ENCODE measurements at places on chromosomes 7 and 10.

- no peak for DNase-seq
Observed at GRCh38 chr10:87613751-87614150, 45.9 kb upstream of the PAPSS2 start.

DNA sequence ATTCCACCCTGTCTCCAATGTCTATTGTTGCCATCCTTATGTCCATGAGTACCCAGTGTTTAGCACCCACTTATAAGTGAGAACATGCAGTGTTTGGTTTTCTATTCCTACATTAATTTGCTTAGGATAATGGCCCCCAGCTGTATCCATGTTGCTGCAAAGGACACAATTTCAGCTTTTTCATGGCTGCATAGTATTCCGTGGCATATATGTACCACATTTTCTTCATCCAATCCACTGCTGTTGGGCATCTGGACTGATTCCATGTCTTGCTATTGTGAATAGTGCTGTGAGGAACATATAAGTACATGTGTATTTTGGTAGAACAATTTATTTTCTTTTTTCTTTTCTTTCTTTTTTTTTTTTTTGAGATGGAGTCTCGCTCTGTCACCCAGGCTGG is 68.2 kb downstream of the TMEM178B start:
- no peak for DNase-seq

GRCh38 chr7:31957090-31957720 is 113.0 kb downstream of the PDE1C start:
- DNase-seq, result no peak

- DNase-seq, result no peak
Observed at GRCh38 chr7:132053871-132054270, 497.4 kb upstream of the PODXL start.

DNA sequence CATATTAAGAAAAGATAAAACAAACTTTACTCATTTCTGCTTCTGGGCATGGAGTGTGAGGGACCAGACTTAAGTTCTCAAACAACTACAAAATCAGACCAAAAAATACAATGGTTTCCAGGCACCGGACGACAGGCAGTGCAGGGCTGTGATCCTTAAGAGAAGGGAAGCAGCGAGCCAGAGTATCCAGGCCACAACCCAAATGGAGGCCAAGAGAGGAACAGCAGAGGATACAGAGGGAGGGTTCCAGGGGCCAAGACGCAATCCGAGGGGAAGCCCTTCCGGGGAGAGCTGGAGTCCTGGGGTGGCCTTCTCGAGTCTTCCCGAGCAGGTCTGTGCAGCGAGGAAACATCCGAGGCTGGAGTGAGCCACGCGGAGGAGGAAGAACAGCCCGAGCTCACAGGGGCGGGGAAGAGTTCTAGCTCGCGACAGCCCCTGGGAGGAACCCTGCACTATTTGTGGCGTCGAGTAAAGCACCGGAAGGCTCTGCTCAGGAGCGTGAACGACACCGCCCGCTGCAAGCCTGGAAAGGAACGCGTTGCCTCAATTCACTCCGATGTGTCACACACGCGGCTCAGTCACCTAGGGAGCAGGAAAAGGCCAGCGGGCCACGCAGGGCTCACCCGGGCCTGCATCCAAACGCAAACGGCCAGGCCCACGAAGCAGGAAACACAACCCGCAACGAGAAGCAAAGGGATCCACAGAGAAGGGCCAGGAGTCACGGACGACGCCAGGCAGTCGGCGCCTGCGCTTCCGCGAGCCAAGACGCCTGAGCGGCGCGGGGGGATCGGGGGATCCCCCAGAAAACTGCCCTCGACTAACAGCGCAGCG is 933 bp upstream of the RNF32 start:
- no peak for DNase-seq

- DNase-seq, result no peak
Observed at GRCh38 chr7:120725376-120726039, 132.4 kb downstream of the TSPAN12 start.

DNA sequence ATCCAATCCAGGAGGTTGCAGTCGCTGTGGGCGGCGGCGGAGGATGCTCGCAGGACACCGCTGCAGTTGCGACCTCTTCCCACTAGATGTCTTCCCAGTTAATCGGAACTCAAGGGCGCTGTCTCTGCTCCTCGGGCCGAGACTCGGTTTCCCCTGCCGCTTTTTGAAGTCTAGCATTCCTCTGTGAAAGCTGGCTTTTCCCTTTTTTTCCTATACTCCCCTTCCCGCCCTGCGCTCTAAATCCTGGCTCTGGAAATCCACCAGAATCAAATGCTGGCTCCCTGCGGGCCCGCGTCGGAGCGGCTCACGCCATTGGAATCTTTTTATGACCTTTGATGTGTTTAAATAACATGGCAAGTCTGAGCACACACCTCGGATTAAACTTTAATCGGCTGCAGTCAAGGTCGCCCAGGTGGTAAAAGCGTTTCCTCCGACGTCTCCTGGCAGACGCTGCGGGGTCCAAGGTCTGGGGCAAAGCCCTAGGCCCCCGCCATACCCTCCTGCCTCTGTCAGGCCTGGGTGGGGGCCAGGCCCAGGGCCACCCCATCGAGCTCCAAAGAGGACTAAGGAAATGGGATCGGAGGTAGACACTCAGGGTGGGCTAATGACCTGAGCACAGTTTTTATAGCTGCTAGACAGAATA is 10.7 kb upstream of the HOXA13 start:
- DNase-seq, result no peak

- no peak for DNase-seq
Observed at GRCh38 chr10:33655921-33656320, 321.5 kb upstream of the NRP1 start.

DNA sequence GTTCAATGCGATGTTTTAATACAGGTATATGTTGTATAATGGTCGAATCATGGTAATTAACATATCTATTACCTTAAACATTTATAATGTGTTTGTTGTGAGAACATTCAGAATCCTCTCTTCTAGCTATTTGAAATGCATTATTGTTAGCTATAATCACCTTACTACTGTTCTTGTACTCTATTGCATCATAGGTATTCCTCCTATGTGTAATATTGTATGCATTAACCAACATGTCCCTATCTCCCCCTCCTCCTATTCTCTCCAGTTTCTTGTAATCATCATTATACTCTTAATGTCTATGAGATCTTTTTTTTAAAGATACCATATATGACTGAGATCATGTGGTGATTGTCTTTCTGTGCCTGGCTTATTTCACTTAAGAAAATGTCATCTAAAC is 235.2 kb downstream of the ATRNL1 start:
- DNase-seq, result no peak

DNA sequence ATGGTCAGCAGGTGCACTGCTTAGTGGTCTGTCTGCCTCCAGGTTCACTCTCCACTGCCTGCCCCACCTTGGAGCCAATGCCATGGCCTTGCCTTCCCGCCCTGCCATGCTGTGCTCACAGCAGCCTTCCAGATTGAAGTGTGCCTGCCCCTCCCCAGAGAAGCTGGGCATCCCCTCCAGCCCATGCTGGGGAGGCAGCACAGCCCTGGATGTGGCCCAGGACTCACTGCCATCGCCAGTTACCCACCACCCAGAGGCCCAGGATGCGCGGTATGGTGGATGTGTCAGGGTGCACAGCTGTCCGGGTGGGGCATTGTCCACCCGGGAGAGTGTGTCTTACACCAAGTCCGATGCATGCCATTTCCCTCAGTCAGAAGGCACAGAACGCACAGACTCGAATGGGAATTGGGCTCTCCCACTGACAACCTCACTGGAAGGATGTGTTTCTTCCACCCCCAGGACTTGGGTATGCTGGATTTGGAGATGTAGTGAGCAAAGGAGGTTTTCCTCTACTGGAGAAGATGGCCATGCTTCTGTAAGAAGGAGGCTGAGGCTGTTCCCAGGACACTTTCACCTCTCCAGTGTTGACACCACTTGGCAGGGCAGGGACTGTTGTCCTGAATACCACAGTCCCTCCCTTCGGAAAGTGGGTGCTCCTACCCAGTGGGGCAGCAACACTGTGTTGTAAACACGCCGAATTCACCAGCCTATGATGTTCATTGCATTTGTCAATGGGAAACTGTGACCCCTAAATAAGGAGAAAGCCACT is 122.0 kb downstream of the ADARB2 start:
- DNase-seq, result no peak
